ENCODE measurements at places on chromosomes 2 and 18. TPM values are rescaled to one million over a fixed set of nuclear protein-coding genes. Genes with fewer than 3 reads are reported as not detected.

The UGT1A8 gene
- polyA plus RNA-seq, result not detected

GRCh38 chr2:157903626-157904025 is 27.5 kb upstream of the ACVR1 start:
- DNase-seq, result no peak

DNA sequence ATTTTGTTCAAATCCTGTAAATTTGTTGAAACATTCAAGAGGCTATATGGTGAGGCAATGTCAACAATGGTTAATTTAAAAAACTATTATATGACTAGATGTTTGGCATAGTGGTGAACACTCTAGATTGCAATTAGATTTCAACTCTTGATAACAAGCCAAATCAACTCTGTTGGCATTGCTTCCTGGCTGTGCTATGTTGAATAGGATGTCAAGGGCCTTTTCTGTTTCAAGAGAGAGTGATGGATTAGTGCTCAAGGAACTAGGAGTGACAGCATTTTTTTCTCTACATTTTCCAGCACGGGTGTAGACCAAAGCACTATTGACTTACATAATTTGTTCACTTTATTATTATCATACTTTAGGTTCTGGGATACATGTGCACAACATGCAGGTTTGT is 172.4 kb upstream of the KCNH7 start:
- DNase-seq, result no peak

DNA sequence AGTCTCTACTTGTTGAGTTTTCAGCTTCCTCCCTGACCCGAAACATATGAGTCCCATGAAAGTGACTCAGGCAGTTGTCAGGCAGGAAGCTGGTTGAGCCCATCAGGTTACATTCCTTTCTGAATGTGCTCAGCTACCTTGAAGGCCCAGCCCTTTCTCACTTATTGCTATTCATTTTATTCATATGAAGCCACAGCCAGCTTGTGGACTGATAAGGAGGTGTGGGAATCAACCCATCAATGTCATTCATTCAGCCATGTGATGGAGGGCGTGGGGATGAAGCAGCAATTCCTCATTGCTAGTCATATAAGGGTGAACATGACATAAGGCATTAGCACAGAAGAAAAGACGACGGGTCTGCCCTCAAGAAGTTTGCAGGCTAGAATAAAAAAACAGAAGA is 5.3 kb upstream of the VPS4B start:
- DNase-seq, result no peak

The RMDN2 gene
- 15.1 TPM for polyA plus RNA-seq

- no peak for DNase-seq
These were observed 56.8 kb downstream of the DPP4 start for GRCh38 chr2:162017233-162017632.

DNA sequence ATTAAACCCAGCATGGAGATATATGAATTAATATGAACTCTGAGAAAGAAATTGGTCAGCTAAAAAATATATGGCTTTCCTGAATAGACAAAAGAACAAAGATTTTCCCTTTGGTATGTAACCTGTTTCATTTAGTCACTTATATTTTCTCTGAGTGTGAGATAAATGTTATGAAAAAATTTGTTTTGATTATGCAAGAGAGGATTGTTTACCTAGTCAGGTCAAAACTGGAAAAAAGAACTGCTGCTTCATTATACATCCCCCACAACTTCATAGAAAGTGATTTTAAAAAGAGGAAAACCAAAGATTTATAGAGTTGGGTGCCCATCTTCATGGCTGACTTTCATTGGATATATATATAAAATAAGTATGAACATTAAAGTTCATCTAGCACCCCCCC is 242.2 kb upstream of the FN1 start:
- no peak for DNase-seq

DNA sequence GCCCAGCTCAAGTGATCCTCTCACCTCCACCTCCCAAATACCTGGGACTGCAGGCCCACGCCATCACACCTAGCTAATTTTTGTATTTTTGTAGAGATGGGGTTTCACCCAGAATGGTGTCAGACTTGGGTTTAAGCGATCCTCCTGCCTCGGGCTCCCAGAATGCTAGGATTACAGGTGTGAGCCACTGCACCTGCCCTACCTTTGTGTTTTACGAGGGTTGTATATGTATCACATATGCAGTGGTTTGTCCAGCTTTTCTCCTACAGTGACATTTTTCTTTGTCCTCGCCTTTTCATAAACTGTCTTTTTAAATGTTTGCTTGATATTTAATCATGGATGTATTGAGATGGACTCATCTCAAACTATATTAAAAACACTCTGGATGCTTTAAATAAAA is 38.5 kb downstream of the AGAP1 start:
- no peak for DNase-seq

- DNase-seq, result no peak
These were observed 138.8 kb downstream of the BCL11A start for GRCh38 chr2:60414495-60415138.

DNA sequence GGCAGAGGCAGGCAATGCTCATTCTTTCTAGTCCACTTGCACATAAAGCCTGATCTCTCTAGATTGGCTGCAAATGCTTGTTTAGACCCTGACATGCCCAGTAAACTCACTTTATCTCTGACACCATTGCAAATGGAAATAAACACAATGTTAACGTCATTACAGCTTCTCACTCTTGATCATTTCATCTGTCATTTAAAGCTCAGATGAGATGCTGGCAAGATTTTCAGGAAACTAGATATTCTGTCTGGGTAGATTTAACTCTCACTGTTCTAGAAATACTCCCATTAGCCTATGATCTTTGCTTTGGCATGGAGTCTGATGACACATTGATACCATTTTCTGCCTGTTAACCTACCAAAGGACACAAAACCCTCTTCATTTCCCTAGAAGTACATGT is 320.7 kb upstream of the HNRNPA3 start:
- no peak for DNase-seq

DNA sequence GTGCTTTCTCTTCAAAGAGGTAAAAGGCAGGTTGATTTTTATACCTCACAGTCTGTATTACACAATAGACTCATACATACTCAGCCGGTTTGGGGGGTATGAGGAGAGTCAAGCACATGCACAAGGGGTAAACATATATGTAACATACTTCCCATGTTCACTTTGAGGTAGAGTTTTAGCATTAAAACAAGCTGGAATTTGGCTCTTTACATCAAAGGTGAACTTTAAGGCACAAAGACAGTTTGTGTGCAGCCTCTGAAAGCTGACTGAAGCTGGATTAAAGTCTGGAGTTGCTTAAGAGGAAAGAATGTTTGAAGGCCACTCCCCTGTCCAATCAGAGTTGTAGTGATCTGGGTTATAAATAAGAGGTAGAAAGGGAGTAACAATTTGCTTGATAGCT is 282.0 kb downstream of the DPP10 start:
- peak; percentile 46 for DNase-seq

- DNase-seq, result no peak
These were observed 25.5 kb downstream of the CRACDL start for GRCh38 chr2:98910349-98911125.

The IL18RAP gene
- polyA plus RNA-seq, result 0.86 TPM

DNA sequence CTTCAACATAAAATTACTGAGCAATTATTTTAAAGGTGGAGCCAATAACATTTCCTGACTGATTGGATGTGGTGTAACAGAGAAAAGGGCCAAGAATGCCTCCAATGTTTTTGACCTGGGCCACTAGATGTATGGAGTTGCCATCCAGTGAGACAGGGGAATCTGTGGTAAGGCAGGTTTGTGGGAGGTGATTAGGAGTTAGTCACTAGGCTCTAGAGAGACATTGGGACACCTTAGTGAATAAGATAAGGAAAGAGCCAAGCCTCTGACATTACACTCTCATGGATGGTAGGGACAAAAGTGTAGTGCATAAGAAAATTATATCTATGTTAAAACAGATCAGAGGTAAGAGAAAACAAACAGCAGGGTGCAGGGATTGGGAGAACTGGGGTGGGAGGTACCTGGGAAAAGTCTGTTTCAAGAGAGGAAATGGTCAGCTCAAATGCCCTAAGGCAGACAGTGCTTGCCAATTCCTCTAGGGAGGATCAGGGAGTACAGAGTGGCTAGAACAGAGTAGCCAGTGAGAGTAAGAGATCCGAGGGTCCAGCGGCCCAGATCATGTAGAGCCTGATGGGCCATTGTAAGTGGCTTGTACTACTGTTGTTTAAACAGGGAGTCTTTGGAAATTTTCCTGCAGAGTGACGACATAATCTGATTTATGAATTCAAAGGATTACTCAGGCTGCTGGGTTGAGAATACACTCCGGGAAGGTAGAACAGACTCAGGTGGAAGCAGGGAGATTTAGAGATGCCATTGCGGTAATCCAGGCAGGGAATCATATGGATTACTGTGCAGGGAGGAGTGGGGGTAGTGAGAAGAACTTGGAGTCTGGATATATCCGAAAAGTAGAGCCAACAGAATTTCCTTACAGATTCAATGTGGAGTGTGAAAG is 45.7 kb upstream of the CUL3 start:
- DNase-seq, result no peak
